ENCODE measurements at places on chromosomes 13 and 19. TPM values are rescaled to one million over a fixed set of nuclear protein-coding genes. Genes with fewer than 3 reads are reported as not detected.

- DNase-seq, result no peak
These were observed 53.4 kb downstream of the SPATA13 start for GRCh38 chr13:24213932-24214331.

The NCR1 gene
- total RNA-seq, result 0.72 TPM

The SIGLEC10 gene
- 1.1 TPM for total RNA-seq

- no peak for DNase-seq
These were observed 2.3 kb upstream of the LCP1 start for GRCh38 chr13:46184277-46184699.

GRCh38 chr13:41939398-41939797 is 21.5 kb downstream of the VWA8 start:
- DNase-seq, result no peak

DNA sequence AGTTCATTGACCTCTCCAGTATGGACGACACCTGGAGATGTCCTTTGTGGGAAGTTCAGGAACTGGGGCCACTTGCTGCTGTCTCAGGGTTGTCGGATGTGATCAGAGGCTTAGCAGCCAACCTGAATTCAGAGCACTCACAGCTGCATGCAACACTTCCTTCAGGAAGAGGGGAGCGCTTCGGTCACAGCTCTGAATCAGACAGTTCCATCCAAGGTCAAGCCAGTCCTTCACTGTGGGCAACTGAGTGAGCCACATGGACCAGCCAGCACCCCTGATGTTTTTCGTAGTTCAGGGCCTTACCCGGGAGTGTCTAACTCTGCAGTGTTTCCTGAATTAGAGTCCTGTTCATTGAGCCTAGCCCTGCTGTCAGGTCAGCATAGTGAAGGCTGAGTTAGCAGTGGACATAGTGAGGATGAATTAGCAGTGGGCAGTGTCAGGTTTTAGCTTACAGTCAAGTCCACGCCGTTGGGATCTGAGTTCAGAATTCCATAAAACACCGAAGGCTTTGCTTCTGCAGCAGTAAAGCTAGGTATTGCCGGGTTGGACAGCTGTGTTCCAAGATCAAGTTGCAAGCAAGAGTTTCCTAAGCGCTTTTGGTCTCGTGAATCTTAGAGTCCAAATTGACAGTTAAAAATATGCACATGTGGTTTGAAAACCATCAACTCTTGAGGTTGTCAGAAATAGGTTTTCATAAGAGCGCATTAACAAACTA is 5.1 kb downstream of the ZNF555 start:
- no peak for DNase-seq

GRCh38 chr19:49925486-49925885 is 3.5 kb upstream of the ATF5 start:
- DNase-seq, result no peak

The C1QTNF9B gene
- not detected for total RNA-seq

- DNase-seq, result no peak
These were observed 14.6 kb downstream of the ZNF569 start for GRCh38 chr19:37452500-37453245.

The OR7D4 gene
- total RNA-seq, result not detected
